ENCODE measurements at places on chromosomes 12 and 14.

GRCh38 chr12:64088431-64089349 lies 133.4 kb downstream of the KICS2 start:
- DNase-seq, result peak; percentile 73

GRCh38 chr14:33393231-33393894 lies 454.7 kb downstream of the NPAS3 start:
- DNase-seq, result peak; percentile 99

GRCh38 chr14:103386713-103387329 lies 1.6 kb downstream of the MARK3 start:
- DNase-seq, result no peak

- DNase-seq, result no peak
These were observed 53.7 kb downstream of the KCTD10 start for GRCh38 chr12:109423392-109423791.

DNA sequence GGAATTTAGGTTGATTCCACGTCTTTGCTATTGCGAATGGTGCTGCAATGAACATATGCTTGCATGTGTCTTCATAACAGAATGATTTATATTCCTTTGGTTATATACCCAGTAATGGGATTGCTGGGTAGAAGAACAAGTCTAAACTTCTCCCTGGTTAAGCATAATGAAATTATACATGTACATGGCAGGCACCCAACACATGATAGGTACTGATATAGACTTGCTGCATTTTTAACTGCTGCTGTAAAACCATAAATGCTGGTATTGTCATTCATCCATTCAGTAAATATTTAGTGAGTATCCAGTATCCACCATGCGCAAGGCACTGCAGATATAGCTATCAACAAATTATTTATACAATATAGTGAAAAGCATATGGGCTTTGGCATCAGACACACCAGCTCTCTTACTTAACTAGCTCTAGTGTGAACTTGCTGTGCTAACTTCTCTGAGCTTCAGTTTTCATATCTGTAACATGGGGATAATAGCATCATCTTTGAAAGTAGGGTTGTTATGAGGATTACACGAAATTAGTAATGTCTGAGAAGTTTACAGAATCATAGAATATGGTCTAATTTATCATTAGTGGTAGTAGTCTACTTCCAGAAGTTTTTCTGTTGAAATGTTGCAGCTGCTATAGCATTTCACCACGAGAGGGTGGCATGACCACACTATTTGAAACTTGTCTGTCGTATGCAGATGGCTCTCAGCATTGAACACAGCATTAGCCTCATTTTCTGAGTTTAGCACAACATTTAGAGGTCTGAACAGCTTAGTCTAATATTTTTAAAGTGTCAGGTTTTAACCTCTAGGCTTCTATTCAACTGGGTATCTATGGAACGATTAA lies 32.0 kb upstream of the SEL1L start:
- DNase-seq, result no peak

- no peak for DNase-seq
These were observed 218.2 kb upstream of the PRICKLE1 start for GRCh38 chr12:42807766-42808165.

- DNase-seq, result no peak
These were observed 118.8 kb downstream of the TPH2 start for GRCh38 chr12:72057330-72057914.

DNA sequence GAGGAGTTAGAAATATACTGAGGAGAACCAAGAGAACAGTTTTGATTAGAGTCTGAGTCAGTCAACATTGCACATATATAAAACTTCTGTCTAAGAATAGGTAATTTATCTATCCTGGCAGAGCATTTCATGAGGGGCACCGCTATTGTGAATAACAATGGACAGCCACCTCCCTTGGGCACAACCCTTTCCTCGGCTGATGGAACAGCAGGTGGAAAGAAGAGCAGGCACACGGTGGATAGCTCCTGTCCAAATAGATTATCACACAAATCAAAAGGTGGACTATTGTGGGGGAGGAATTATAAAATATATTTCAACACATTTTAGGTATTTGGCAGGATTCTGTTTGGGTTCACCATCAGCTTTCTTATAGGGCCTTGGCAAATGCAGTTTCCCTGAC lies 84.0 kb upstream of the PTPRB start:
- no peak for DNase-seq

GRCh38 chr12:2640709-2641108 lies 154.1 kb upstream of the FKBP4 start:
- no peak for DNase-seq

- no peak for DNase-seq
These were observed 27.2 kb upstream of the PPP2R5C start for GRCh38 chr14:101734246-101734847.

DNA sequence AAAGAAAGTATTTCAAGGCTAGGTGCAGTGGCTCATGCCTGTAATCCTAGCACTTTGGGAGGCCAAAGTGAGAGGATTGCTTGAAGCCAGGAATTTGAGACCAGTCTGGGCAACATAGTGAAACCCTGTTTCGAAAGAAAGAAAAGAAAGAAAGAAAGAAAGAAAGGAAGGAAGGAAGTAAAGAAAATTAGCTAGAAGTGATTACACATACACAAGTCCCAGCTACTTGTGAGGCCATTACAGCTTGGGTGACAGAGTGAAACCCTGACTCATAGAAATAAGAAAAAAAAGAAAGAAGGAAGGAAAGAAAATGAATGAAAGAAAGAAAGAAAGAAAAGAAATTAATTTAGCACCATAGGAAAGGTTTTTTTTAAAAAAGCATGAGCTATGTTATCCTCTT lies 33.3 kb upstream of the PPP1CC start:
- no peak for DNase-seq

DNA sequence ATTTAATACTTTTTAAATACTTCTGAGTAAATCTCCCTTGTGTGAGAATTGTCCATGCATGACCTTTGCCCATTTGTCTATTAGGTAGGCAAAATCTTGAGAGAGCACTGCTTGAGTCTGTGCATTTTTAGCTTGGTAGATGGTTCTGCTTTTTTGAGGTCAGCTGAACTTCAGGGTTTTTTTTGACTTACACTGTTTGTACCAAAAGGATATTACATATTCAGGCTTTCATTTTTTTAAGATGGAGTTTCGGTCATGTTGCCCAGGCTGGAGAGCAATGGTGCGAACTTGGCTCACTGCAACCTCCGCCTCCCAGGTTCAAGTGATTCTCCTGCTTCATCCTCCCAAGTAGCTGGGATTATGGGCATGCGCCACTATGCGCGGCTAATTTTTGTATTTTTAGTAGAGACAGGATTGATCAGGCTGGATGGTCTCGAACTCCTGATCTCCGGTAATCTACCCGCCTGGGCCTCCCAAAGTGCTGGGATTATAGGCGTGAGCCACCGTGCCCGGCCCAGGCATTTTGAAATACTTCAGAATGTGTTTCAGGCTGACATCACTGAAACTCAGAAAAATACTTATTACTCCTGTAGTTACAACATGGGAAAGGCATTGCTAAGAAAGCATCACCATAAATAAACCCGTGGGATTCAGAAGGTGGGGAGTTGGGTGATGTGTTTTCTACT lies 11.1 kb downstream of the RASSF3 start:
- no peak for DNase-seq

DNA sequence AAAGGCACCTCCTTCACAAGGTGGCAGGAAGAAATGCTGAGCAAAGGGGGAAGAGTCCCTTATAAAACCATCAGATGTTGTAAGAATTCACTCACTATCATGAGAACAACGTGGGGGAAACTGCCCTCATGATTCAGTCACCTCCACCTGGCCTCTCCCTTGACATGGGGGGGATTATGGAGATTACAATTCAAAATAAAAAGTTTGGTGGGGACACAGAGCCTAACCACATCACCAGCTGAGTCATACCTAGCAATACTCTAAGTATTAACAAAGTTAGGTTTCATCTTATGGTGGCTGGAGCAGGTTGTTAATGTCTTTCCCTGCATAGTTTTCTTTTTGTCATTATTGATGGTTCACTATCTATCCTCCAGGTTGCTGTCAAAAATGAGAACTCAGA lies 113.2 kb upstream of the PPFIA2 start:
- no peak for DNase-seq

DNA sequence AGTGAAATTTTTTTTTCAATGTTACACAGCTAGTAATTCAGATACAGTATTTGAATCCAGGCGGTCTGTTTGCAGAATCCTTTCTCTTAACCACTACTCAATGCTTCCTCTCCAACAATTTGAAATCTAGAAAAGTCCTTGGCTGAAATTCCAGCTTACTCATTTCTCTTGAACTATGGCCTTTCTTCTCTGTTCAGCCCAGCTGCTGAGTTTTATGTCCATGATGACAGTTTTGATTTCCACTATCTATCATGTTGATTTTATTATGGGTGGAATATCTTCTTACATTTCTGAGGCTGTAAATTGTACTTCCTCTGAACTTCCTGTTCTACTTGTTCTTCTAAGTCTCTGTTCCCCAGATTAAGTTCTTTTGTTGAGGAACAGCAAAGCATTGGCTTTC lies 315.3 kb downstream of the DIO2 start:
- DNase-seq, result no peak

DNA sequence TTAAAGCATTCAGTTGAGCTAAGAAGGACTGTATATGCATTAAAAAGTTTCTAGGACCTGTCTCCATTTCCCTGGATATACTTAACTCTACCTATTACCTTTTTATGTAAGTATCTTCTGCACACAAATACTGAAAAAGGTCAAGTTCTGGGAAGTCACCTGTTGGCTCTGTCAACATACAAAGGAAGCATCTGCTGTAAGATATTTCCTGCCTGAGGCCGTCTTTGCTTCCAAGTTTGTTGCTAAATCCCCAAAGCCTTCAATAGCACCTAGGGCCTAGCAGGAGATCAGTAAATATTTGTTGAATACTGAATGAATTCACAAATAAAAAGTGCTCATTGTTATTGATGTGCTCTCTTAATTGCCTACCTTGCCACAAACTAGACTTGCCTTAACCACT lies 188.4 kb downstream of the DUSP6 start:
- DNase-seq, result no peak

GRCh38 chr12:81332054-81332453 lies 254.2 kb downstream of the ACSS3 start:
- no peak for DNase-seq

DNA sequence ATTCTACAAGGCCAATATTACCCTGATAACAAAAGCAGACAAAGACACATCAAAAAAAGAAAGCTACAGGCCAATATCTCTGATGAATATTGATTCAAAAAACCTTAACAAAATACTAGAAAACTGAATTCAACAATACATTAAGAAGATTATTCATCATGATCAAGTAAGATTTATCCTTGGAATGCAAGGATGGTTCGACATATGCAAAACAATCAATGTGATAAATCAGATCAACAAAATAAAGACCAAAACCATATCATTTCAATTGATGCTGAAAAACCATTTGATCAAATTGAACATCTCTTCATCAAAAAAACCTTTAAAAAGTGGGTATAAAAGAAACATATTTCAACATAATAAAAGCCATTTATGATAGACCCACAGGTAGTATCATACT lies 117.3 kb downstream of the CPNE8 start:
- no peak for DNase-seq

DNA sequence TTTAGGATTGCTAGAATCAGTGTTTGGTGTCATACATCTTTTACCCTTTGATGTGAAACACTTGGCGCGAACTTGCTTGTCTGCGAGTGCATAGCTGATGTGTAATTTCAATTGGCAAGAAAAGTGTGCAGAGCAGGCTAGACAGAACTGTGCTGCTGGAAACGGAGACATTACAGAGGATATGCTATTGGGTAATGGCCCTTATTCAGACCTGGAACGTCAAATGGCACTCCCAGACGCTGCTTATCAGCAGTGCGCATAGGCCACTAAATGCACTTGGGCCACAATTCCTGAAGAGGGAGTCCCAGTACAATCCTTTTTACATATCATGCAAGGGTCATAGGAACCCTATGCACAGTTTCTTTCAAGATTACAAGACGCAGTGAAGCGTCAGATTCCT lies 15.7 kb upstream of the SLC10A1 start:
- no peak for DNase-seq

DNA sequence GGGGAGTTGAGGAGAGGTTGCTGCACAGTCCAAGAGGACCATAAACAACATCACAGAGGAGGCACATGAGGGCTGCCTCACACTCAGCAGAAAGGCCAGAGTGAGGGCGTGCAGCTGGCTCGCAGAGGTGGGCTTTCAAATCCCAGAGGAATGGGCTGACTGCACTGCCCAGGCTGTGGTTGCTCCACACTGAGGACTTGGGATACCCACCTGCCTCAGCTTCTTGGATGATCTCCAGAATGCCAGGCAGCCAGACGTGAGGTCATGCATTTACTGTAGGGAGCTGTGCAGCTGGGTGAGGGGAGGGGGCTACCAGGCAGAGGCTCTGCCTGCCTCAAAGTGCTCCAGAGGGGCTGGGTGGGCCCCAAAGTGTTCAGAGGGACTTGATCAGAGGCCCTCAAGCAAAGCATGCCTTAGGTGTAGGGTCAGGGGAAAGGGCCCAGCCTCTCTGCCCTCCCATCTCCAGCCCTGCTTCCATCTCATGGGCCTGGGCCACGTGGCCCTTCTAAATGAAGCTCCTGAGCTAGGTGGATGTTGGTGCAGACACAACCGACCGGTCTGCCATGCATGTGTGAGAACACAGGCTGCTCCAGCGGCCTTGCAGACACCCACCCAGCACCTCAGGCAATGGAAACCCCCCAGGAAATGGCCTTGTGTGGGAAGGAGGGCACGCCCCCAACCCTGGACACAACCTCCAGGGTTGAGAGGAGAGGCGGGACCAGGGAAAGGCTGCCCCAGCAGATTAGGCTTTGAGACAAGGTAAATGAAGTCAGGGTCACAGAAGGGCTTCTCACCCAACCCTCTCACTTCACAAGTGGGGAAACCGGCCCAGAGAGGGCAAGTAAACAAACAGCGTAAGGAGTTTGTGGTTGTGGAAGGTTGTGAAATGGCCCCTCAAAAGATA lies 90.8 kb downstream of the NTF3 start:
- DNase-seq, result no peak

DNA sequence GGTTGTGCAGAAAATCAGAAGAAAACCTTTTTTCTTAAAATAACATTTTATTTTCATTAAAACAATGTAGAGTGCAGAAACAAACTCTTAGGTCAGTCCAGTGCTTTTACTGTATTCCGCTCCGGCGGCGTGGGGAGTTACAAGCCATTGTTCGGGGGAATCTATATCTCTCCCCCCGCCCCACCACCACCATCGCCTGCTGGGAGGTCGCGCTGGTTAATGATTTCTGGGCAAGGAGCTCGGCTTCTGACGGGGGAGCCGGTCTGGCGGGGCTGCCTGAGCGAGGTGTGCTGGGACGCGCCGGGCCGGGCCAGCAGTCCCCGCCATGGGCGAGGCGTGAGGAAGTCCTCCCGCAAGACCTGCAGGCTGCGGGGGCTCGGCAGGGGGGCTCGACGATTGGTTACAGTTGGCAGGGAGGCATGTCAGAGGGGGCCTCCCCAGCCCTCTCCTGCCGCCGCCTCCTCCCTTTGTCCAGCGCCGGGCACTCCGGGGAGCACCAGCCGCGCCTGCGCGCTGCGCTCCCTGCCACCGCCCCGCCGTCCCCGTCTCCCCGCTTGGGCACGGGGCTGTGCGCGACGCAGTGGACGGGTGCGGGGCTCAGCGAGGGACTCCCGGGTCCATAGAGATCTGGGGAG lies 1.0 kb upstream of the DUSP6 start:
- DNase-seq, result peak; percentile 60

- no peak for DNase-seq
These were observed 1062.2 kb upstream of the FBXO33 start for GRCh38 chr14:40494483-40494882.
